ENCODE measurements at places on chromosomes 12 and 14.

GRCh38 chr12:27781680-27782079, 1.6 kb upstream of the MANSC4 start:
- peak; percentile 27 for DNase-seq

- DNase-seq = no peak
Measured at GRCh38 chr12:108287227-108287626, 51.9 kb downstream of the CMKLR1 start.

GRCh38 chr12:101995684-101996083, 66.1 kb downstream of the WASHC3 start:
- no peak for DNase-seq

DNA sequence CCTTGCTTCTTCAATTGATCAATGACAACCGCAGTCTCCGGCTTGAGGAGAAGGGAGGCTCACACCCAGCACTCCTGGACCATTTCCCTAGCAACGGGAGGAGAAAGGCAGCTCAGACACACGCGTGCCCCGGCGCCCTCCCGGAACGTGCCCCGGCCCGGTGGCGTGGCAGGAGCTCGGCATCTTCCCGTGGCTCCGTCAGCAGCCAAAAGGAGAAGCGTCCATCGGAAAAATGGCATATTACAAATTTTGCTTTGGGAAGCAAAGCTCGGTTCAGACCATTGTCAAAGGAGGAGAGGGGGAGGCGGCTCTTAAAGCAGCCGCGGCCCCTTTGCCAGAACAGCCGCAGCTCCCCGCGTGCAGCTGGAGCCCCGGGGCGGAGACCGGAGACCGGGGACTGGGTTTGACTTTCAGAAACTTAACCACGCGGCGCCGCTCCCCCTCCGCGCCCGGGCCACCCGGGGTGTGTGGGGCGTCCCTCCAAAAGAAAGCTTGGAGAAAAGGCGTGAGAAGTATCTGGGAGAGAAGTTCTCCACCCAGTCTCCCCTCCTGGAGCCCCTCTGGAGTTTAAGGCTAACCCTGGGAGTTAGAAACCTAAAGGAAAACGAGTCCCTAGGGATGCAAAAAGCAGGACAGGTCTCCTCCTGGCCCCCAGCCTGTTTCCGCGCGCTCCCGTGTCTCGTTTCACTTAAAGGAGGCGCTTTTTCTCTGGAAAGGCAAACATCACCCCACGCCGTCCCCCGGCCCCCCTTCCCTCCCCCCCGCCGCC, 545 bp downstream of the PPFIA2 start:
- peak; percentile 56 for DNase-seq

- no peak for DNase-seq
Measured at GRCh38 chr12:126681676-126682075, 1585.3 kb upstream of the TMEM132C start.
